GM10248 (cell line): ENCODE measurements at places on chromosomes 7 and 10.

DNA sequence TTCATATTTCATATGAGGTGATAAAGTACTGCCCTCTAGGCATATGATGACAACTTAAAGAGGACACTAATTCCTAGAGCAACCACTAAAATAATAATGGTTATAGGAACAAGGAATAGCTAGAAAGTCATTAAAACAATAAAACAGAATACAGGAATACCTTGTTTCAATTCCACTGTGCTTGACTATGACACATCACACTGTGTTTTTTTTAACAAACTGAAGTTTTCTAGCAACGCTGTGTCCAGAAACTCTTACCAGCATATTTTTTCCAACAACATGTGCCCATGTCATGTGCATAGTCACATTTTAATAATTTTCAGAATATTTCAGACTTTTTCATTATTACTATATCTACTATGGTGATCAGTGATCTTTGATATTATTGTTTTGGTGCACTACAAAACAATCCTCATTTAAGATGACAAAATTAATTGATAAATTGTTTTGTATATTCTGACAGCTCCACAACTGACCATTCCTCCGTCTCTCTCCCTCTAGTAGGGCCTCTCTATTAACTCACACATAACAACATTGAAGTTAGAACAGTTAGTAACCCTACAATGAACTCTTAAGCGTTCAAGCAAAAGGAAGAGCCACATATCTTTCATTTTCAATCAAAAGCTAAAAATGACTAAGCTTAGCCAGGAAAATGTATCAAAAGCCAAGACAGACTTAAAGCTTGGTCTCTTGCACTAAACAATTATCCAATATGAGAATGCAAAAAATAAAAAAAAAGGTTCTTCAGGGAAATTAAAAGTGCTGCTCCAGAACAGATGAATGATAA lies 85.8 kb downstream of the SNX13 start:
- no peak for DNase-seq

DNA sequence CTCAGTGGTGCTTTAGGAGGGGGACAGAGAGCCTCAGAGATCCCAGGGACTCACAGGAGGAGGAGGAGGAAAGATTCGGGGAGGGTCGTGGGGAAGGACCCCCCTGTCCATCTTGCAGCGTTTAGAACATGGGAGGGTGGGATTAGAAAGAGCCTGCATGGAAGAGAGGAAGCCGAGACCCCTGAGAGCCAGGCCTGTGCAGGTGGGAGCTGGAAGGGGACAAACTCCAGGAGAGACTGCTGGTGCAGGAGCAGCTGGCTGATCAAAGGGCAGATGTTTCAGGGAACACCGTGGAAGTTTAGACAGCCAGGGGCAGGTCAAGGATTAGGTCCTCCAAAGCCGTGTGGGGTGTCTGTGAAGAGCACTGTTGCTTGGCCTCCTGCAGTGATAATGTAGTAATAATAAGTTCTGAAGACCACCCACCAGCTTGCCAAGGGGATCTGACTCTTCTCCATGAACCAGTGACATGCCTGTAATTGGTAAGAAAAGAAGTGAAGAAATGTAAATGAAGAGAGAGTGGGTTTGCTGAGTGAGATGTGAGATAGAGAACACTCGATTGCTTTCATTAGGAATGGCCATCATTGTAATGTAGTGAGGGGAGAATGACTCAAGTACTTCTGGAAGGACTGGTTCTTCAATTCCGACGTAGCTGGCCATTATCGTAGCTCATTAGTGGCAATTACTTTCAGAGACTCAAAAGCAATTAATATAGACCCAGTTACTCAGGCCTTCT lies 425.6 kb downstream of the PAXIP1 start:
- DNase-seq, result no peak

DNA sequence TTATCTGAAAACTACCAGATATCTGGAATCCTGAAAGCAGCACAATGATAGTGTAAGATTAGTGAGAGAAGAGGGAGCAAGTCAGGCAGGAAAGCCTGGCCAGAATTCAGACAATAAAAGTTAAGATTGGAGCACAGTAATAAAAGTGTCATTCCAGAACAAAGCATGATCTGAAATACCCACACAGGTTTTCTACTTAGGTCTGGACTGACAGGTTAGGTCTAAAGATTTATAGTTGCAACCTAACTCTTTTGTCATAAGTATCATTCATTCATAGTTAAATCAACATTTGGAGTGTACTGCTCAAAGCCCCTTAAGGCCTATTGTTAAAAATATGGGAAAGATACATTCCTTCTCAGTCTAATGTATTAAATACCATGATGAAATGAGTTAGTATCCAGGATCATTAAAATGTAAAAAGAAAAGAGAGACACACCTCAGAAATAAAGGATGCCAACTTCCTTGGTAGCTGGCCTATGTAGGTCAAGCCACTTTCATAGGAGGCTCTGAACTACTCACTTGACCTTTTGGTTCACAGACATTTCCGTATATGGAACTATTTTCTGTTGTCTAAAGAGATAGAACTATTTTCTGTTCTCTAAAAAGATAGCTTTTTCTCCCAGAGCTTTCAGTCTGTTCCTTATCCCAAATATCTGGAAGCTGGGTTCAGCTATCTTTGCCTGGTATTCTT lies 105.2 kb downstream of the FAS start:
- no peak for DNase-seq

- no peak for DNase-seq
Measured at GRCh38 chr10:49619613-49620012, 5.8 kb downstream of the CHAT start.

DNA sequence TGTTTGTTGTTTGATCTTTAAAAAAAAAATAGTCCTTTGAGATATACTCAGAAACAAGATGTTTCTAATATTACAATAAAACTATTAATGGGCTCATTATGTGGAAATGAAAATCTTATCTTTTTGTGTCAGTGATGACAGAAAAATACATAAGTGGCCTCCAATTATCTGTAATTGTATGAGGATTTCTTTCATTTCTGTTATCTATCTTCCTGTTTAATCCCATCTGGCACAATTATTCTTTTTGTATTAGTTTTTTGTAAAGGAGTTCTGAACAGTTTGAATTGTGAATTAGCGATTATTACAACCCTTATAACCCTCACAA lies 270.8 kb downstream of the BBS9 start:
- DNase-seq, result no peak

DNA sequence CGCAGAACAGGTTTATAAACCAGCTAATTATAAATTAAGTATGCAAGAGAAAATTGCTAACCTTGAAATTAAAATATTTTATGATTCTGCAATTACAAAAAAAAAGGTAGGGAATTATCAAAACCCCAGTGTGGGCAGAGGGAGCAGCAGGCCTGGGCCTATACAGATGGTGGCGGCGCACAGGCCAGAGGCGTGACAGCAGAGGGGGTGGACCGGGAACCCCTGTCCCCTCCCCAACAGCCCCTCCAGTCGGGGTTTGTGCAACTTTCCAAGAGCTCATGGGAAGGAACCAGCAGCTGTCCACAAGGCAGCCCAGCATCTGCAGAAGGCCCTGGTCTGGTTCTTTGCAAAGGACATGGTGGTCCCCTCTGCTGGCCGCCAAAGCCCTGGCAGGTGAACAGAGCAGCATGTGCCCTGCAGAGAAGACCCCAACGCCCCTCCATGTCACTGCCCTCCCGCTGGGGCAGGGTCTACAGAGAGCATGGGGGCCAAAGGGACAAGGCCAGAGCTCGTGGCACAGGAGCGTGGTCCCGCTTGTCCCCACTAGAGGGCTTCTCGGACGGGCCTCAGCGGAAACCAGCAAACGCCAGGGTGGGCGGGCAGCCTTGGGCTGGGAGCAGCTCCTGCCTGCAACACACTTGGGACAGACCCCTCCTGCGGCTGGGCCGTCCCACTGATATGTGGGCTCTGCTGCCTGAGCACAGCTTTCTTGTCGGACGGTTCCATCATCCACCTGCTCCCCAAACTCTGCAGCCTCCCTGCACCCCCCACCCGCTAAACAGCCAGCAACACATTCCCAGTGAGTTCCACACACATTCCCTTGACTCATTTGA lies 75.1 kb downstream of the EBF3 start:
- DNase-seq, result peak; percentile 74

DNA sequence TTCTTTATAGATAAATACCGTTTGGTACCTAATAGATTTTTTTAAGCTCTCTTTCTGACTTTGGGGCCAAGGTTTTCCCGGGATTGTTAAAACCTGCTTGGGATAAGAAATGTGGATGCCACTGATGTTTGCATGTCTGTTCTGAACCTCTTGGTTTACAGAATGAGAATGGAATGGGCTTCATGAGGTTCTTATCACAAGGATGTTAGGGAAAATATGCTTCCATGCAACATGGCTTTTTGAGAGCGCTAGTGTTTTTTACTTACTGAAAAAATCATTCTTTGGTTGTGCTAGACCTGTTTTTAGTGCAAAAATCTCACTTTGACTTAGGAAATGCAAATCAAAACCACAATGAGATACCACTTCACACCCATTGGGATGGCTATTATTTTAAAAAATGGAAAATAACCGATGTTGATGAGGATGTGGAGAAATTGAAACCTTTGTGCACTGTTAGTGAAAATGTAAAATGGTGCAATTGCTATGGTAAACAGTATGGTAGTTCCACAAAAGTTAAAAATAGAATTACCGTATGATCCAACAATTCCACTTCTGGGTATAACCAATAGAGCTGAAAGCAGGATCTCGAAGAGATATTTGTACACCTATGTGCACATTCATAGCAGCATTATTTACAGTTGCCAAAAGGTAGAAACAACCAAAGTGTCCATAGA lies 38.9 kb downstream of the TSPAN14 start:
- no peak for DNase-seq

DNA sequence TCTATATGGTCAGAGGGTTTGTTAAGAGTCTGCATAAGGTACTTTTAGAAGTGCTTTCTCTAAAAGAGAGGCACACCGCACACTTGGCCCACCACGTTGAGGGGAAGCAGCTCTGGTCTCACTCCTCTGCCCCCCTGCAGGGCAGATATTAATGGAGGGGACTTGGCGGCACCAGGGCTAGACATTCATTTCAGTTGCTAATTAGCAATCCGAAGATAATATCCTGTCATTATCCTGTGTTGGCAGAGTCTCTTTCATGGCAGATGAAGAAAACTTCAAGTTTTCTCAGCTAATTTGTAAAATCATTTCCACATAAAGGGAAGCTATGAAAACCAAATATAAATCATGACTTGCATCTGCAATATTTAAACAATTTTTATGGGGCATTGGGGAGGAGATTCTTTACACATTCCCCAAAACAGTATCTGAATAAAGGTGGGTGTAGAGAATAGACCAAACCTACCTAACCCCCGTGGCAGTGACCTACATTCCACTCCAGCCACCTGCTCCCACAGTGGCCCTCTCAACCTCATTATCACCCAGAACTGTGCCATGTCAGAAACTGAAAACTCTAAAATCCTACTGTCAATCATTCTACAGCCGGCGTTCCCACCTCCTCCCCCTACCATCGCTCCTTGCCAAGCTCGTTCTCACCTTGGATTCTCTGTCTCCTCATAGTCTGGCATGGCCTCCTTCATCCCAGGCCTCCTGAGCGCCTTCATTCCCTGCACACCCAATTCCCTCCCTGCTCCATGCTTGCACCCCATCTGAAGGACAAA lies 54.1 kb upstream of the STK17A start:
- no peak for DNase-seq

DNA sequence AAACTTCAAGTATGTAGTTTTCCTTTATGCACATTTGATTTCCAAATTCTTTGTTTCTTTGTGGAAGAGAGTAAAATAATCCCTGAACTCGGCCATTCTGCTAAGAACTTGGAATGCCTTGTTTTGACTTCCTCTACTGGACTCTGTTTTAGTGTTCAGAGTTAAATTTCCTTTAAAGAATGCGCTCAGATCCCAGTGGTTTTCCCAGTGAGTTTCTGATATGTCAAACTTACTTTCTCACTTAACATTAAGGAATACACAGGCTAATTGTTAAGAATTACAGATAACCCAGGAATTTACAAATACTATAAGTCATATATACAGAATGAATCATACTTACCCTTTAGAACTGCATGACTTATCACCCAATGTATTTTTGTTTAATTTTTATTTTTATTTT lies 1067.6 kb upstream of the CELF2 start:
- DNase-seq, result no peak

DNA sequence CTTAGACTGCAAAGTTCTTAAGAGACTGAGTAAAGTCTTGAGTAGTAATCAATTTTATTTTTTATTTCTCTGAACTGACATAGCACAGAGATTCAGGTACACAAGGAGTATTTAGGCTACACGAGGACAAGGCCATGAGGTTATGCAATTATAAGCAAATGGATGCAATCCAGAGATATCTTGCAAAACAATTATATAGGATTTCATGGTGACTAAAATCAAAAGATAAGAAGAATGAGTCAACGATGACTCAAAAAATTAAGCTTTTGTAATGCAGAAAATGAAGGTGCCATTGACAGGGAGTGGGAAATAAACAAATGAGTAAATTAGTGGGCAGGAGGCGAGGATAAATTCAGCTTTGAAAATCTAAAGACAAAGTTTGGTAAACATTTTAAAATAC lies 66.7 kb upstream of the MYO3A start:
- no peak for DNase-seq

GRCh38 chr10:45427262-45427969 lies 53.4 kb downstream of the ALOX5 start:
- no peak for DNase-seq

- DNase-seq, result peak; percentile 31
Measured at GRCh38 chr7:95867309-95867708, 95.0 kb downstream of the DYNC1I1 start.

- DNase-seq, result no peak
Measured at GRCh38 chr7:4302203-4302905, 379.7 kb upstream of the FOXK1 start.

DNA sequence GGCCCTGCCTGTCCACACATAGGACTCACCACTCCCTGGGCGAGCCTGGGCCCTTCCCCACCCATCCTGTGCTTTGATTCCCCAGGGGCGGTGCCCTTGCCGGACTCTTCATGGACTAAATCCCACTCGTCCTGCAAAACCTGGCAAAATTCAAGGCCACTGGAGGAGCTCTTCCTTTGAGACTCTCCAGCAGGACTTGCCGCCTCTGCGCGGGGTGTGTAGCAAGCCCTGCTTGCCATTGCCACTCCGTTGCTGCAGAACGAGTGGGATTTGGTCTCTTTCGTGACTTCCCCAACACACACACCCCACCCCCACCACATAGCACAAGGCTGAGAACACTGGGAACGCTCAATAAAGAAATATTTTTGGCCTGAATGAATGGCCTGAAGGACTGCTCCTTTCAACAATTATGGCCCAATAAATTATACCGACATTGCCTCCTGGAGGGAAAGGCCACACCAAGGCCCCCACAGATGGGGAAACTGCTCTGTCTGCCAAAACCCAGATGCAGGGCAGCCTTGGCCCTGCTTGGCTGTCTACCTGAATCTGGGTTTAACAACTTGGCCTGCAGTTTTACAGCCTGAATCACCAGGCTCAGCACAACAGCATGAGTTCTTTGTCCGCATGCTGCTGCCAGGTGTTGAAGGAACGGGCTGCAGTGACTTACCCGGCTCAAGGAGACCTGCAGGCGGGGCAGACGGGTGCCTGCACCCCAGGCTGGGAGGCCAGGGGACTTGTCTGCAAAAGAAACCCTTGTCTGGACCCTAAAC lies 72.8 kb upstream of the KAT6B start:
- no peak for DNase-seq

GRCh38 chr7:112869111-112869774 lies 79.0 kb upstream of the TMEM168 start:
- DNase-seq, result peak; percentile 41

- DNase-seq, result no peak
Measured at GRCh38 chr7:70710651-70711050, 421.3 kb upstream of the GALNT17 start.
